Smooth muscle cell of the brain vasculature (primary cell): ENCODE measurements at places on chromosomes 3 and 15.

DNA sequence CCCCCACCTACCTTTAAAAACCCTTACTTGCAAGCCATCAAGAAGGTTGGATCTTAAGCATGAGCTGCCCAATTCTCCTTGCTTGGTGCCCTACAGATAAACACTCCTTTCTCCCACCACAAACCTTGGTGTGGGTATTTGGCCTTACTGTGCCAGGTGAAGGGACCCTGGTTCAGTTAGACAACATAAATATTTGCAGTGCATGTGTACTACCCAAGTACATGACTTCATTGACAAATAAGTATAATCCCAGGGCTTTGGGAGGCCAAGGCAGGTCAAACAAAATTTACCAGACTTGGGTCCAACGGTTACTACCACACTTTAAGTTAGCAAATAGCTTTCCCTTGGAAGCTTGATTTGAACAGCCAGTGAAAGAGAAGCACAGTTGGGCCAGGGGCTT, 9.3 kb upstream of the CNOT10 start:
- no peak for DNase-seq

GRCh38 chr3:15858547-15859506, 61.0 kb upstream of the ANKRD28 start:
- DNase-seq, result no peak

- no peak for DNase-seq
These were observed 119.5 kb downstream of the MYLK start for GRCh38 chr3:123764647-123765046.

DNA sequence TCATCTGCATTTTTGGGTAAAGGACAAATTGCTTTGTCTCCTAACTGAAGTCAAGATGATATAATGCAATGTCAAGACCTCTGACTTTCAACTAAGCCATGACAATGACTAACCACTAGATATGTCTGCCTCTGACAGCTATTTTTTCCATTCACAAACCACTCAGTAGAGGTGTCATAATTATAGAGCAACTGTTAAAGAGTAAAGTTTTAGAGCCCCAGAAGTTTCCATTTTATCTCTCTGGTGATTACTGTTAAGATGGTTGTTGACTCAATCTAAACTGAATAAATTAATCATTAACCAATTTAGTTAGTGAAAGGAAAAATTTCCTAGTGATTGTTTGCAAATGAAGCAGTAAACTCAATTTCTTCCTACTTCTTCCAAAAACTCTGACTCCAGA, 779.9 kb downstream of the GRM7 start:
- DNase-seq, result no peak

DNA sequence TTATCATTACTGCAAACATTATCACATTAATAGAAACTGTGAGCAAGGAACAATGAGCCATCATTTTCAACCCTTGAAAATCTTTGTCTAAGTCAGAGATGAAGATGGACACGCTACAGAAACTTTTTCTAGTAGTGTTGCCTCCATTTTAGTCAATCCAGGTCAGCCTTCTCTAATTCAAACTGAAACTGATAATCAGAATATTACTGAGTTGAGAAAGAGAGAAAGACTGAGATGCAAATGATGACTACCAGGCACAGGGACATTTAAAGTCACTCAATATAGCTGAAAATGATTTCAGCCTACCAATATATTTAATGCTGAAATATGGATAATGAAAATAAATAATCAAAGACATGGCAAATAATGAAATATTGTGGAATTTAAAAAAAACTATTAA, 261.4 kb downstream of the GBE1 start:
- DNase-seq, result no peak

- no peak for DNase-seq
These were observed 37.3 kb upstream of the CNTN4 start for GRCh38 chr3:2061360-2061759.

- no peak for DNase-seq
These were observed 63.4 kb upstream of the FAM174B start for GRCh38 chr15:92719021-92719420.

- DNase-seq, result no peak
These were observed 2.8 kb downstream of the MB21D2 start for GRCh38 chr3:192914848-192915247.
